ENCODE measurements at places on chromosomes 3 and 15.

DNA sequence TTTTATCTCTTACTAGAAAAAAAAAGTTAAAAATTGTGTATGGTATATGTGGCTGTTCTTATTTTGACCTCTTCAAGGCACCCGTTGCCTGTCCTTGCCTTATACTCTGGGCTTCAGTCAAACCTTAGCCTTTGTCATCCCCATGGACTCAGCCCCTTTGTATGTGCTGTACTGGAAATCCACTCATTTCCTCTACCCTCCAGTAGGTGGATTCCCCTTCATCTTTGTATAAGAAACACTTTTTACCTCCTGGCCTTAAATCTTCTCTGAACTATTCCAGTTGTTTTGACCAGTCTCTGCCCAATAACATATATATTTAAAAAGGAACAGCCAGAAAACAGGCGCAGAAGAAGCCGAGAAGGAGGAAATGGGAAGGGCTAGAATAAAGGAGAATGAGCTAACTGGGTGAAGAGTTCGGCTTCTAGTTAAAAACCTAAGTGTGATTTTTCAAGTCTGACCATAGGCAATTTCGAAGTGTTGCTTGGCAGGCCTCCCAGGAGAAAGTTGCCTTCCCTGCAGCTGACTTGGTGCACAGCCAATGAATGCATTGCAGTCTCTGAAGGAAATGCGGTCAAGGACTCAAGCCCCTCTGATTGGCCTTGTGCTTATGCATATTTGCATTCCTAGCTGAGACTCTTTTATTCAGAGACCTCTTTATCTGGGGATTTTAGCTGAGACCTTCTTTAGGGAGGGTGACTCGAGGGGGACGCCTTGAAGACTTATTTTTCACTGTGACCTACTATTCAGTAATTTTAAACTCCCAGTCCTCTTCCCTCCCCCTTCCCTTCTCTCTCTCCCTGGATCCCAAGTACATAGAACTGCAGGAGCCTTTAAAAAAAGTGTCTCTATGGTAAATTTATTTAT, 277.4 kb downstream of the ROBO1 start:
- DNase-seq = no peak

DNA sequence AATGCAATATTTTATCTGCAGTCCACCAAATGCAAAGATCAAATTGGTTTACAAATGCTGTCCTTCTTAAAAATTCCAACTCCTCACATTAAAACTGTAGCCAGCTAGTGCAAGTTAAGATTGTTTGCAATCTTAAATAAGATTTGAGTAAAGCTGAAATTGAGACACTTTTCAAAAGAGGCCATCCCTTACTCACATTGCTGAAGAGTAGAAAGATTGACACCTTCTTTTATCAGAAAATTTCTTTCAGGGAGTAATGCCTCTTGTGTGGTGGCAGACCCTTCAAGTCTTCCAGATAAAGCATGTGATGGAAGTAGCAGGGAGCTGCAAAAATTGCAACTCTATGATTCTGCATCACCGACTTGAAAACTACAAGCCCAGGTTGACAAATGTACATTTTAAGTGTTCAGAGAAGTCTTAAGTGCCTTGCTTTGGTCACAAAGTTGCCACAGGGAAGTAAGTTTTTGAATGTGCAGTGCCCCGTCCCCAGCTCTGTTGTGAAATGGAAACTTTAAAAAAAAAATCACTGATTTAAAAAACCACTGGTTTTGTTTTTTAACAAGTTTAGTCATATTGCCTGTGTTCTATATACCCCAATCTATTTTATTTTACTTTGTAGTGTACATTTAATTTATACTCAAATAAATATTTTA, 12.6 kb downstream of the CD86 start:
- no peak for DNase-seq

GRCh38 chr3:40842714-40843113, 318.0 kb downstream of the ZNF621 start:
- DNase-seq = no peak

GRCh38 chr15:100858294-100858693, 21.3 kb upstream of the ALDH1A3 start:
- DNase-seq = no peak

DNA sequence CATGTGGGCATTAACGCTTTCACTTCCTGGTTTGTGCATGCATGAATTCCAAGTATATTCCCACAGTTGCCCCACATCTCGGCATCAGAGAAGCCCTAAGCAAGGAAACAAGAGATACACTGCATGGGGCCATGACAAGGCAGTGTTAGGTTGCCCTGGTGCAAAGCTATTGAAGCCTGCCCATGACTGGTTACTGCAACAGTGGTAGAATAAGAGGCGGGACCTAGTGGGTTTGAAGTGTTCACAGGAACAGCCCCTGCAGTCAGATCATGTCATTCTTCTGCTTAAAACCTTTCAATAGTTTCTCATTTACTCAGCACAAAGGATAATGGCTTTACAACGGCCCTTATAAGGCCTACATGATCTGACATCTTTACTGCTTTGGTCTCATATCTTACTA, 80.9 kb upstream of the TOPAZ1 start:
- no peak for DNase-seq

DNA sequence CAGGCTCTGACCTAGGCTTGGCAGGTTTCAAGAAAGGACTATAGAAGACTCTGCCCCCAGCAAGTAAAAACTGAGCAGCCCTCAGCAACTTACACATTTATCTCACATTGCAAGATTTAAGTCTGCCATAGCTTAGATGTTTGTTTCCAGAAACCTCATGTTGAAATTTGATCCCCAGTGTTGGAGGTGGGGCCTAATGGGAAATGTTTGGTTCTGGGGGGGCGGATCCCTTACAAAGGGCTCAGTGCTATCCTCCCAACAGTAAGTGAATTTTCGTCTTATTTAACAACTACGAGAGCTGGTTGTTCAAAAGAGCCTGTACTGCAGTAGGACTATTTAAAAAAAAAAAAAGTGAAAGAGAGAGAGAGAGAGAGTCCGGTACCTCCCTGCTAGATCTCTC, 125.2 kb upstream of the PROK2 start:
- no peak for DNase-seq

- no peak for DNase-seq
Measured at GRCh38 chr15:48638963-48639362, 6.5 kb downstream of the FBN1 start.

DNA sequence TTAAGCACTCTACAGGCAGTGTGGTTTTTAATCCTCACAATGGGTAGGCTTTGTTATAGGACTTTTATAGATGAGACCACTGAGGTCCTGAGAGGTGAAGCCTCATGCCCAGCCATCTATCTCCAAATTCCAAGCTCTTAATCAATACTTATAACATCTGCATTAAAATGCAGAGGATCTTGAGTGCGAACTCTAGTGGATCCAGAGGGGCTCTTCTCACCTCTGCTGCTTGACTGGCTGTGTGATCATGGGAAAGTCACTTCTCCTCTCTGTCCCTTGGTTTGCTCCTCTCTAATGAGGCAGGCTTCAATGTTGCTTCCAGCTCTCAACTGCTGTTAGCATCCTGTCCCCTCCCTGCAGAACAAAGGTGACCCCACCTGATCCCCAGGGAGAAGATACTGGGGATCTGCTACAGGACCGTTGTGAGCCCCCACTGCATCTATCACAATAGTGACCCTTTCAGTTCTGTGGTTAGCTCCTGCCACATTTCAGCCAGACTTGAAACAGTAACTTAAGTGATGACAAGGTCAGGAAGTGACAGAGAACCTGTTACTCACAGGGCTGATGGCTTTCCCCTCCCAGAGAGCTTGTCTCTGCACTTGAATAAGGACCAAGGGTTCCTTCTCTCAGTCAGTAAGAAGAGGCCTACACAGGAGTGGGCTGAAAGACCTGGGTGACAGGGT, 1.3 kb downstream of the SLC27A2 start:
- peak; percentile 59 for DNase-seq

DNA sequence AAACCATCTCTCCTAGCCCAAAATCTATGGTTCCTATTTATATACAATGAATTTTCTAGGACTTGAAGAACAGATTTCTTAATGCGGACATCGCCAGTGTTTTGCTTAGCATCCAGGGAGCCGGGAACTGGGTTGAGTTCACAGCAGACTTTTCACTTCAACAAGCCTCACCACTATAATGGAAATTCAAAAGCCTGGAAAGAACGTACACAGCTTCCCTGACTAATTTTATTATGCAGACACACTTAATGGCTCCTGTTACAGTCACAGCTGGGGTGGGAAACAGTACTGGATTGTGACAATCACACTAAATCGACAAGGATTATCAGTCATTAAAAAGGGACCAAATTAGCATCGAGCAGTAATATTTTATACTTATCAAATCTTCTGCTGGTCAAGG, 129.2 kb upstream of the BNIP2 start:
- no peak for DNase-seq

DNA sequence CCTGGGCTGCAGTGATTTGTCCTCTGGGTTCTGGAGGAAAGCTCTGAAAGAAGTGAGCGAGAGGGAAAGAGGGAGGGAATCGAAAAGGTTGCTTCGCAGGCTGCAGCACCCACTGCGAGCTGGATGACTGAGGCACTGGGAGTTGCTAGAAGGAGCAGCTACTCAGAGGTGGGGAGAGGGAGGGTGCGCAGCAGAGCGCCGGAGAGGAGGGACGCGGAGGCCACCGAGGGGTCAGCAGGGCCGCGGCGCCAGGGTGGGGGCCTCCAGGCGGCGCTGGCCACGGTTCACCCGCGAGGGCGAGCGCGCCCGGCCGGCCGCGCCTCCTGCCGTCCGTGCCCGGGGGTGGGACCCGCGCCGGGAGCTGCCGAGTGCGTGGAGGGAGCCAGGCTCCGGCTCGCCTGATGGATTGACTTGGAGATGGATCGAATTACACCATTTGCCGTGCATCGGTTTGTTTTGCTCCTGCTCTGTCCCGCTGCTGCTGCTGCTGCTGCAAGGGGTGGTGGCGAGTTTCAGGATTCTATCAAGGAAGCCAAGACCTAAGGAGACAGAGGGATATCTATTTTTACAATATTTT, at the start of gene SEMA6D:
TSS of gene SEMA6D (plus strand) at position 470 of the 577 bp plus-strand sequence. CDS start 42,294 bp downstream, outside the sequence.
- no peak for DNase-seq

- no peak for DNase-seq
Measured at GRCh38 chr3:32104492-32104891, 1.9 kb upstream of the GPD1L start.

DNA sequence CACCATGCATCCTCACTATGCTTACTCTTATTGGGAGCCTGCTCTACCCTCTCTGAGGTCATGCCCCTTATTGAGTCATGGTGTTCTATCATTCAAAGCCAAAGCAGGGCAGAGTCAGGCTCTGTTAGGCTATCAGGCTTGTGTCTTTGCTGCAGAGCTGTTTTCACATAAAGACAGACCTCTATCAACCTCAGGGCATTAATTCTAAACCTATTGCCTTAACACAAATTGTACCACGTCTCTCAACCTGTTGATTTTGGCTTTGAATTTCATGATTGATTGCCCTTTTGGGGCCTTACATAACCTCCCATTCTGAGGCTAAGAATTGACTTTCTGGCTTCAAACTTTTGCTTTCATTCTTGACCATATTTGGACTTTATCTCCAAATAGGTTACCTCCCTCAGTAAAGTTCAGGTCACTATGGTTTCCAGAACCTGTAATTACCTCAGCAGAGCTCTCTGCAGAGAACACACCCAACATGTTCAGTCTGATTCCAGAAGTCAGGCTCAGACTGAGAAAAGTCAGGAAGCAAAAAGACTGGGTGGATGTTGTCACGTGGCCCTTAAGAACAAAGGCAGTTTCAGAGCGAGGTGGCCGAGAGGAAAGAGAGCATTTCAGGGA, 221.4 kb upstream of the NANOGP8 start:
- DNase-seq = no peak

GRCh38 chr15:100140527-100141308, 201.1 kb downstream of the ADAMTS17 start:
- no peak for DNase-seq

GRCh38 chr15:81052046-81052445, 51.3 kb downstream of the TLNRD1 start:
- DNase-seq = no peak

DNA sequence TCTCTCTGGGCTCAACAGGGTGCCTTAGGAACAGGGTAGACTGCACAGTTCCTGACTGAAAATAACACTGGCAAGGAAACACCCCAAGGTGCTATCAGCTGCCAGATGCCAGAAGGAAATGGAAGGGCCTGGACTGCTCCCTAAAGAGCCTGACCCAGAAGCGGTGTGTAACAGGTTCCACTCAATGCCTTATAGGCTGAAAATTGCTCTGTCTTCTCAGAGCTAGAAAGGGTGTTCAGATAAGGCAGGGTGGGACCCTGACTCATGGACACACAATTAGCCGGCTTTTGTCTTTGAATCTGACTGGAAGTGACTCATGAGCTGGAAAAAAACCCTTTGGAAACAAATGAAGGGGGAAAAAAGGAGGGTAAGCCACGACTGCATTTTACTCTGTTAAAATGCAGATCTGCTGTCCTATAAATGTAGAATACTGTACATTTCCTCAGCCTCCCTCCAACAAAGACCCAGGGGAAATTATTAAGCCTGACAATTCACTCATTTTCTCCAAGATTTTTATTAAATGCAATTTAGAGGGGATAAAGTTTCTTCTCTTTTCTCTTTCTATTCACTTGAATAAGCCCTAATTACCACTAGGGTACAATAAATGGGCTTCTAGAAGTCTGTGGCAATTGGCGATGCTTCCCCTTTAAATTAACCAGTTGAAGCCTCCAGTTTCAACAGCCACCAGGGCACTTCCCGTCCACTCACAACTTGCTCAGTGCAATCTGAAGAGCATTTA, 160.2 kb upstream of the TBL1XR1 start:
- no peak for DNase-seq

- DNase-seq = no peak
Measured at GRCh38 chr3:57682284-57682683, 10.6 kb downstream of the DENND6A start.

- DNase-seq = no peak
Measured at GRCh38 chr3:46906471-46907058, 29.0 kb downstream of the PTH1R start.

- no peak for DNase-seq
Measured at GRCh38 chr3:65905771-65906170, 132.9 kb downstream of the MAGI1 start.

- no peak for DNase-seq
Measured at GRCh38 chr3:64463981-64464380, 223.8 kb downstream of the ADAMTS9 start.

- DNase-seq = no peak
Measured at GRCh38 chr3:98972155-98972554, 70.7 kb upstream of the DCBLD2 start.

DNA sequence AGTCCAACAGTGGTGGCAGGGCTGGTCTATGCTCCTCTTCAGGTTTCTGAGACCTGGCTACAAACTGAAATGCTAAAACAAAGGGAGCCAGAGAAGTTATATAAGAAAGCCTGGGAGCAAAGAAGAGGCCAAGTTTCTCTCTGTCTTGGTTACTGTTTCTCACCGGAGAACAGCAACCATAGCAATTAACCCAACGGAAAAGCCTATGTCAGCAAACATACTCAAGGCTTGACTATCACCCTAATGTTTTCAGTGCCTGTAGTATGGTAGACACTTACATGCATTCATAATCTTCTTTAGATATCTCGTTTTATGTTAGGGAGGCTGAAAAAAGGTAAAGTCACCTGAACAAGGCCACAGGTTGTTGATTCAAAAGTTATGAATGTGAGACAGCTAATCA, 86.3 kb upstream of the CLSTN2 start:
- DNase-seq = no peak

DNA sequence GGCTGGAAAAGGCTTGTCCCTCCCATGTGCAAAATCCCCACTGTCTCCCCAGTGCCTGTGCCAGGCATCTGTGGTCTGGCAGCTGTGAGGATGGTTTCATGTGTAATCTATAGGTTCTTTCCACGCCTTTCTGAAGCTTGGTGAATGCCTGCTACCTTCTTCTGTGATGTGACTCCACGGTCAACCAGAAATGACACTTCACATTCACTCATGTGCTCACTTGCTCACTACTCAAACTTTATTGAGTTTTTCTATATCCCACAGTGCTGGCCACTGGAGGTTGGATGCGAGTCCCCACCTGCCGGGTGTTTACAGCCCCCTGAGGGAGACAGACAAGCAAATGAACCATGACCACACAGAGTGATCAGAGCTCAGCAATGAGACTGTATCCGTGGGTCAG, 27.9 kb upstream of the TLE3 start:
- no peak for DNase-seq

All from activated CD8-positive, alpha-beta memory T cell treated with anti-CD3 and anti-CD28 coated beads, Interleukin-2, amount 50 U/mL, for 48 hours (primary cell).